ENCODE measurements at places on chromosomes 5 and 9.

DNA sequence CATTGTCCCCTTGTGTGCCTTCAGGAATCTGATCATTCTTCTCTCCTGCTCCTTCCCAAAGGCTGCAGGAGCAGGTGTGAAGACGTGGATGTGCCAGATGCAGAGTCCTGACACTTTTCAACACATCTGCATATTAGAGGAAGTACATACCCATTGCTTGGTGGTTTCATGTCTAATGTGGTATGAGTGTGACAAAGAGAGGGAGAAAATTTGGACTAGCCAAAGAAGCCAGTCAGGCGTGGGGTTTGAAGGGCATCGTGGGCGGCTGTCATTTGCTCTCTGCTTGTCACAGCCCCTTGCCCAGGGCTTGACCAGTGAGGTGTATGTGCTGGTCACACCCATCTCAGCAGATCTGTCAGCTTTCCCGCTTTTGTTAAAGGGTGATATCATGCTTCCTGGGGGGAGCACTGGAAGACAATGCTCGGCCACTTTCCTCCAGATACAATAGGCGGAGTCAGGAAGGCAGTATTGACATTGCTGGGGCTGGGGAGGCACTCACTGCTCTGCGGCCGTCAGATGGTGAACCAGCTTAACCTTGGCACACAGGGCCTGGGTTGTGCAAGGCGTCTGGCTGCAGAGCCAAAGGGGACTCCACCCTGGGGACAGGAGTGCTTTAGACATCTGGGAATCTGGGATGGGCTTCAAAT lies 8.6 kb downstream of the TEK start:
- DNase-seq, result no peak

GRCh38 chr5:158716668-158717067 lies 383.0 kb downstream of the EBF1 start:
- no peak for DNase-seq

- no peak for DNase-seq
These were observed 331.2 kb upstream of the DAB2 start for GRCh38 chr5:39755986-39756385.

GRCh38 chr5:113598926-113599325 lies 85.4 kb downstream of the YTHDC2 start:
- no peak for DNase-seq

- DNase-seq, result no peak
These were observed 1967.0 kb upstream of the CDH9 start for GRCh38 chr5:29005386-29005785.

DNA sequence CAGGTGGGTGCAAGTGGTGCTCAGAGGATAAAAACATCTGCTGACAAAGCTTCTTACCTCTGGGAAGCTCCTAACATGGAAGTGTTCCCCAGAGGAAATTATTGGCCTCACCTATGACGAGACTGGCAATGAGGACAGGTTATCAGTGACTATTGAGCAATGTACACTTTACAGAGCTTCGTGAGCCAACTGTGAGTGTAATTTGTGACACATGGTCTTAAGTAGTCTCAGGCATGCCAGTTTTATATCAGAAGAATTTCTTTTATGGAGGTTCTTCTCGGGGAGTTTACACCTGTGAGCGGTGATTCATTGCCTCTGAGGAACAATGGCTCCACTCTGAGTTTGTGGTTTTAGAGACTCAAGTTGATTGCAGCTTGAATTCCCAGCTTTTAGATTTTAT lies 11.3 kb downstream of the ANKDD1B start:
- DNase-seq, result no peak

- no peak for DNase-seq
These were observed 34.8 kb upstream of the TMC1 start for GRCh38 chr9:72486594-72486955.

DNA sequence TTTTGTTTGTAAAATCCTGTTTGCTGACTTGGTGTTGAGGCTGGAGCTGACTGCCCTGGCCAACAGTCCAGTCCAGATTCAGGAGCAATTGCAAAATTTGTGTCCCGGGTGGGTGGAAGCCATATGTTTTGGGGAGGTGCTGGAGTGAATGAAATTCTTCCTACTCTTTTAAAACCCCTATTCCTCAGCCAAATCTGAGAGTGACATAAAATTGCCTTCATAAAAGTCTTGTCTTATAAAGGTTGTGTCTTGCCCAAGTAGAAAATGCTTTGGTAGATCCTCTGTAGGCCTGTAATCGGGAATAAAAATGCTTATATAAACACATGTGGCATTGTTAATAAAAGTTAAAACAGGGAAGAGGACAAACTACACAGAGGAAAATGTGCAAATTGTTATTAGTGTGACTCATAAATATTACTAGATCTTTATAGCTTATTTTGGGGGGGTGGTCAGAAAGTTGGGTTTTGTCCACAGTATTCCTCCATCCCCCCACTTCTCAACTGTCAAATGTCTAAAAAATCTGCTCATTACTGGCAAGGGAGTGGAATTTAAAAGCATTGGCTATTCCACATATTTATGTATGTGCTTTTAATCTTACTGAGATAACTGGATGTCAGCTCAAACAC lies 45.6 kb downstream of the NNT start:
- no peak for DNase-seq

GRCh38 chr5:131382407-131383395 lies 118.8 kb downstream of the CDC42SE2 start:
- no peak for DNase-seq

GRCh38 chr9:93315118-93315517 lies 131.2 kb downstream of the WNK2 start:
- DNase-seq, result no peak

- DNase-seq, result no peak
These were observed 201.7 kb upstream of the TARS1 start for GRCh38 chr5:33238826-33239695.

- DNase-seq, result no peak
These were observed 256.5 kb upstream of the PPP1R2B start for GRCh38 chr5:156593546-156593945.

GRCh38 chr5:139390639-139391569 lies 1.2 kb upstream of the MZB1 start:
- DNase-seq, result no peak

- DNase-seq, result no peak
These were observed 349.2 kb upstream of the MEF2C start for GRCh38 chr5:89232139-89232603.

DNA sequence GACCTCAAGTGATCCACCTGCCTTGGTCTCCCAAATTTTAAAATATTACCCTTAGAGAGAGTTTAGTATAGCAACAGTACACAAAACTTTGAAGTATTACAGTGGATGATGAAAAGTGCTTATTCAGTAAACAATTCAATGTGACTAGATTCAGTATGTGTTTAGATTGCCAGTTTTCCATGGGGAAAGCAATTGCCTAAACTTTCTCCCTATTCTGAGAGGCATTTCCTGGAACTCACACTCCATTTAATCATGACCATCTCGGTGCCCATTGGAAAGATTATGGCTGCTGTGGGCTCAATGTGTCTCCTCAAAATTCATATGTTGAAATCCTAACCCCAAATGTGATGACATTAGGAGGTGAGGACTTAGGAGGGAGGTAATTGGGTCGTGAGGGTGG lies 38.9 kb upstream of the MYO10 start:
- no peak for DNase-seq

DNA sequence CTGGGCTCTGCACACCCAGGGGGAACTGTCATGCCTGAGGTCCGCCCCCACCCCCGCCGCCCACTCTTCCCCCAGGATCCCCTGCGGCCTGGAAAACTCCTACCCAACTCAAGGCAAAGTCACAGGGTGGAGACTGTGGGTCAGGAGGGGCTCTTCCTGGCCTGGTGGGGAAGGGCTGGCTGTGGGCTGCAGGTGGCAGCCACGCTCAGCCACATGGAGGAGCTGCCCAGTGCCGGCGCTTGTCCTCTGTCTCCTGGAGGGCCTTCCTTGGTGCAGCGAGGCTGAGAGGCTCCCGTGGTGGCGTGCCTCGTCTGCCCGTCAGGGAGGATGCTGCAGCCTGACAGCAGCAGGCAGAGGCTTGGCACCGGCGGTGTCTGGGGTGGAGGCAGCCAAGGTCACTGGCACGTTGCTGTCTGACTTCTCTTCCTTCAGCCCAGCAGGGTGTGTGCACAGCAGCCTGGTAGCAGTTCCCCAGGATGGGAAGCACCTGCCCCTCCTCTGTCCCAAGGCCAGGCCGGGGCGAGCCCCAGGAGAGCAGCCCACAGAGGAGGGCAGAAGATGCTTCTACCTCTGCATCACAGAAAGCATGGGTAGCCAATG lies 78.1 kb downstream of the ADAMTS2 start:
- peak; percentile 7 for DNase-seq

DNA sequence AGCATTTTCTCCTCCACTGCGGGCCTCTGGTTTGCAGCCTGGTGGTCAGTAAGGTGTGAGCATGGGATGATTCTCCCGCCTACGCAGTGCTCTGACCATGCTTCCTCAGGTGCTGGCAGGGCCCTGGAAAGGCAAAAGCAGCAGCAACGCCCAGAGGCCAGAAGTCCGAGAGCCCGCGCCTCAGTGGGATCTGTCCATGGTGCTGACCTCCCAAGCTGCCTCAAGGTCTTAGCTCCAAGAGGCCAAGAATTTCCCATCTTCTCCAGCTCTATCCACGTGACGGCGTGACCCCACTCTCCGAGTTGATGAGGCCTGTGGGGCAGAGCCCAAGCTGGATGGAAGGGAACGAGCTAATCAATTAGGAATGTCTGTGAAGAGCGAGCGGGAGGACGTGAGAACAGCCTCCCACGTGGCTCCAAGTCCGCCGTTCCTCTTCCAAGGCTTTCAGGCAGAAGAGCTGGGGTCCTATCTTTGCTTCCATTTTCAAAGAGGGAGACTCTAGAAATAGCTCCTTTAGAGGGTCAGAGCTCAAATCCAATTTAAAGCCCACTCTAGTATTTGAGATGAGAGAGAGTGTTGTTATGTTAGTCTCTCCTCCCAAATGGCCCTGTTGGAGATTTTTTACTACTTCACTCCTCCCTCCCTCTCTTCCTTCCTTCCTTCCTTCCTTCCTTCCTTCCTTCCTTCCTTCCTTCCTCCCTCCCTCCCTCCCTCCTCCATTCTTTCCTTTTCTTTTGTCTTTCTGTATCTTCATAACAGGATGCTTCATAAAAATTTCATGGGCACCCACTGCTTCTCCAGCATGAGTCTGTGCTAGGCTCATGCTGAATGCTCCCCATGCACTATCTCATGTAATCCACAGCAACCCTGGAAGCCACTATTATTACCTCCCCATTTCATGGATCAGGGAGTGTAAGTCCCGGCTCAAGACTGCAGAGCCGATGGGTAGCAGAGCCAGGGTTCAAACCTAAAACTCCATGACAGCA lies 69.3 kb downstream of the OLFM1 start:
- no peak for DNase-seq

DNA sequence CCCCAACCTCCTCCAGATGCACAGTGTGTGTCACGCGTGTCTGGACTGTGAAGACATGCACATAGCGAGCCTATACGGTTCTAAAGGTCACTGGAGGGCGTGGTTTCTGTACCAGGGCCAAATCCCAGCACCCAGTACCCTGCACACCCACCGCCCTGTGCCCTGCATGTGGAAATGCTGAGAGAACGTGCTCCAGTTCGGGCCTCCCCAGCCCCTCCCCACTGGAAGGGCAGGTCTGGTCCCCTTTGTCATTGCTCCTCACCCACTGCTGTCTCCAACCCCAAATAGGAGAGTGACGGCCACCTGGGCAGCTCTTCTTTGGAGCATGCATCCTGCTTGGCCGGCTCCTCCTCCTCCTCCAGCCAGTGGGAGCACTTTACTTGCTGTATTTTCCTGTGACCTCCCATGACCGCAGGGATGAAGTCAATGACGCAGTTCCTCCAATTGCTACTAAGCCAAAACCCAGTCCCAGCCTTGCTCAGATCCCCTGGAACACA lies 116.7 kb downstream of the WNK2 start:
- DNase-seq, result no peak

GRCh38 chr5:157303667-157304327 lies 37.9 kb downstream of the CYFIP2 start:
- DNase-seq, result no peak

DNA sequence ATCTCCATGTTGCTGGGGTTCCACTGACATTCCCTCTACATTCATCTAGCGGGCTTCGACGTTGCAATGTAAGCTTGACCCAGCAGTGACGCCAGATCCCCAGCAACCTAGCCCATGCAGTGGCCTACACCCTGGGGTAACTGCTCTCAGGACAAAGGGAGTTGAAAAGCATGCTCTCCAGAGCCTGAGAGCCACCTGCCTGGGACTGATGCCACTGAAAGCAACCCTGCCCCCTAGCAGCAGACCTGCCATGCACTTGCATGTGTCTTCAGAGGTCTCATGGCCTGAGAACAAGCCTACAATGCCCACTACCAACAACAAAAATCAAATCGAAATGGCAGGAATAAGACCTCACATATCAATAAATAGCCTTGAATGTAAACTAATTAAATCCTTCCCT lies 330.3 kb downstream of the TRIM36 start:
- DNase-seq, result no peak

GRCh38 chr5:17358031-17358430 lies 140.0 kb upstream of the TAF11L2 start:
- DNase-seq, result no peak

DNA sequence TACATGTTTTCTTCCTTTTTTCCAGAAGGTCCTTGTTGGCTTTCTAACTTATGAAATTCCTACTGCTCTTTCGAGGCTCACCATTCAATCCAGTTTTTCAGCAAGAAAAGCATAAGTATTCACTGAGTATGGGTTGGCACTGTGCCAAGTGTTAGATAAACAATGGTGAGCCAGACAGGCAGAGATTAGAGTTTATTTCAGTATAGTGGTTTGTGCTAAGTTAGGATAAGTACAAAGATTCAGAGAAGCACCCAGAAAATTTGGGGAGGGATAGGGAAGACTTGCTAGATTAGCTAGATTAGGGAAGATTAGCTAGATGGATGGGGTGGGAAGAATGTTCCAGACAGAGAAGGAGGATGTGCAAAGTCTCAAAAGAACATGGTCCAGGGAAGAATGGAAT lies 122.9 kb downstream of the OXCT1 start:
- DNase-seq, result no peak

GRCh38 chr9:20568400-20568799 lies 53.9 kb downstream of the MLLT3 start:
- no peak for DNase-seq

DNA sequence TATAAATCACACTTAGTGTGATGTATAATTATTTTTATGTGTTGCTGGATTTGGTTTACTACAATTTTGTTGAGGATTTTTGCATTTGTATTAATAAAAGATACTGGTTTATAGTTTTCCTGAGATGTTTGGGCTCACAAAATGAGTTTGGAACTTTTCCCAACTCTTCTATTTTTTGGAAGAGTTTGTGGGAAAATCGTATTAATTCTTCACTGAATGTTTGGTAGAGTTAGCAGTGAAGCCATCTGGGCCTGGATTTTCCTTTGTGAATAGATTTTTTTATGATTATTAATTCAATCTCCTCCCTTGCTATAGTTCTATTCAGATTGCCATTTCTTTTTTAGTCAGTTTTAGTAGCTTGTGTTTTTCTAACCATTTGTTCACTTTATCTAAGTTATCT lies 201.7 kb upstream of the NFIL3 start:
- no peak for DNase-seq
